ENCODE measurements at places on chromosomes 7 and 10.

GRCh38 chr10:67794909-67795460, 43.0 kb downstream of the DNAJC12 start:
- no peak for DNase-seq

- no peak for DNase-seq
Observed at GRCh38 chr10:14606633-14607032, 168.1 kb downstream of the FAM107B start.

GRCh38 chr7:129434675-129435318, 565 bp downstream of the STRIP2 start:
- no peak for DNase-seq

DNA sequence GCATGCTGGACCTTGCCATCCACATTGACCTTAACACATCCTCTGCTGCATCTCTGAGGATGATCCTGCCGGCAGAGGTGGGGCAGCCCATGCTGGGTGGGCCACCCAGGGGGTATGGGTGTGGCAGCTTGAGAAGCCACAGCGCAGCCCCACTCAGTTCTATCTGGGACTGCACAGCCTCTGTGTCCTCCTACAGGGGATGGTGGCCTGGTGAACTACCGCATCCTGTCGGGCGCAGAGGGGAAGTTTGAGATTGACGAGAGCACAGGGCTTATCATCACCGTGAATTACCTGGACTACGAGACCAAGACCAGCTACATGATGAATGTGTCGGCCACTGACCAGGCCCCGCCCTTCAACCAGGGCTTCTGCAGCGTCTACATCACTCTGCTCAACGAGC, 12.2 kb upstream of the C10orf105 start:
- DNase-seq = no peak

DNA sequence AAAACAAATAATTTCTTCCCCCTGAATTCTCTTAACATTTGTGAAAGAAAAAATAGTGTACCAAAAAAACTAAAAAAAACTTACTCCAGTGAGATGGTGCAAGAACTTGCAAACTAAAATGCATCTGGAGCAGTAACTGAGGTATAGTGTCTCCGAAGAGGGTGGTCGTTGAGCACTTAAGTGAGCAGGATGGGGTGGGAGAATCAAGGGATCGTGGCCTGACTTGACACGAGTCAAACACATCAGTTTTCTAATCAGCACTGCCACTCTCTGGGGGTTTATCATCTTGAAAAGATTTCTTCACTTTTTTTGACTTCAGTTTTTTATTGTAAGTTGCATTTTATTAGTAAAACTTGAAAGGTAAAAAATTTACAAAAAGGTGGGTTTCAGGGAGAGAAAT, 2.5 kb downstream of the ZNF273 start:
- DNase-seq = no peak

GRCh38 chr7:132377703-132378584, 198.3 kb downstream of the PLXNA4 start:
- DNase-seq = no peak

GRCh38 chr10:25017154-25017590, 760 bp downstream of the THNSL1 start:
- no peak for DNase-seq

DNA sequence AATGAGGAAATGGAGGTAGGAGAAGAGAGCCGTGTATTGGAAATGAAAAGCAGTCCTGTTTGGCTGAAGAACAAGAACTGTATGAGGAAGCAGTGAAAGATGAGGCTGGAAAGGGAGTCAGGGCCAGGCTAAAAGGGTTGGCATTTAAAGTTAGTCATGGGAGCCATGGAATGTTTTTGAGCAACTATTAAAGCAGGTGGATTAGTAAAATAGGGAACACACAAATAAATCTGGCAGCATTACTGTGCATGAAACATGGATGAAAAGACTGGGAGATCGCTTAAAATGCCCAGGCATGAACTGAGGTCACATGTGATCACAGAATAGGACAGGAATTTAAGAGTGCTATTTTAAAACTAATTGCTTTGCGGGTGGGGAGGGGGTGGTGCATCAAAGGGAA, 1.4 kb upstream of the IFRD1 start:
- DNase-seq = no peak

DNA sequence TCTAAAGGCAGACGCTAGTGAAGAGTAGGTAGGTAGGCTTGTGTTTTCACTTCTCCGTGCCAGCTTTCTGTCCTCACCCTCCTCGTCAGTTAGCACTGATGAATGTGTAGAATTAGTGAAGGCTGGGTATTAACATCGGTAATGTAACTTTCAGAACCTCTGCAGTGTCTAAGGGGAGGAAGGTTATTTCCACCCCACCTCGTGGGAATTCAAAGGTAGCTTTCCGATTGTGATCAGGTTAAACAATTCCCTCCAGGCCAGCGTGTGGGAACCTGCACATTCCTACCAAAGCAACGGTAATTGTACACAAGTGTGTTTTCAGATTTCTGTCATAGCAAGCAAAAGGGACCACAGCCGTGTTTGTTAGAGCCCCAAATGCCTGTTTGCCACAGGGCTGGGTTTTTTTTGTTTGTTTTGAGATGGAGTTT, 405.0 kb upstream of the GALNT17 start:
- no peak for DNase-seq

DNA sequence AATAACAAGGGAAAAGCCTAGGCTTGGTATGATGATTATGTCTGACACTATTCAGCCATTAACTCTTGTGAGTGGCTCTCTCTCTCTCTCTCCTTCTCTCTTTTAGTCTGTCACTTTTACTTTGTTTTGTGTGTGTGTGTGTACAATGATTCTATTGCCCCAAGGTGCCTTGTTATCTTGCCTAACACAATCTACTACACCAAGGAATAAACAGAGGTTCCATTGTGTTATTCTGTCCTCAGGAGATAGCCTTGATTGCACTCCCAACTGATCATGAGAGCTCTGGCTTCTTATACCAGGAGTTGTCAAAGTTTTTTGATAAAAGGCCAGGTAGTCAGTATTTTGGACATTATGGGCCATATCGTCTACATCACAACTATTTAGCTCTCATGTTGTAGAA, 123.4 kb upstream of the CALCR start:
- no peak for DNase-seq

DNA sequence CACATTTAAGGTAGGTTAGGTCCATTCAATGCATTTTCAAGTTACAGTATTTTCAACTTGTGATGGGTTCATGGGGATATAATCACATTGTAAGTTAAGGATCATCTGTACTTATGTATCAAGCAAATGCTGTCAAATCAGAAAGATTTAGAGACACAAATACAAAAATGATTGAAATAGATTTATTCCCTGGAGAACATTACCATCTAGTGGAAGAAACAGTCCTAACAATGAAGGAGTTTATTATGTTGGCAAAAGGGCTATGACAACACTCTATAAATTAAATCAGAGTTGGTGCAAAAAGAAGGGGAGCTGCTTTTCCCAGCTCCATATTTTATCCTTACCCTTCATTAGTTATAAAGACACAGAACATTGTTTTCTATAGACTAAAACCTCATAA, 69.0 kb downstream of the PRSS58 start:
- DNase-seq = no peak

DNA sequence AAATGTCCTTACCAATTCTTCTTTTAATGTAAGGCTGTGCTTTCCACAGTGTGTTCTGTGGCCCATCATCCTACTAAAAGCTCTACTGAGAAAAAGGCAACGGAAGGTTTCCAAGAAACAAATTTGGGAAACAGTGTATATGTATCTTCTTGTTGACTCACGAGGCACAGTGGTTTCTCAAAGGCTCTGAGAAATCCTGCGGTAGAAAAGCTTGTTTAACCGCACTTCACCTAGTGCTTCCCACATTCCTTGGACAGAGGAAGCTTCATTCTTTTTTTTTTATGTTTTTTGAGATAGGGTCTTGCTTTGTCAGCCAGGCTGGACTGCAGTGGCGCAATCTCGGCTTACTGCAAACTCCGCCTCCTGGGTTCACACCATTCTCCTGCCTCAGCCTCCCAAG, 84.5 kb downstream of the TACC2 start:
- no peak for DNase-seq

- DNase-seq = no peak
Observed at GRCh38 chr7:105278973-105279687, 109.6 kb downstream of the SRPK2 start.

- no peak for DNase-seq
Observed at GRCh38 chr7:148584154-148584827, 6.3 kb upstream of the C7orf33 start.

DNA sequence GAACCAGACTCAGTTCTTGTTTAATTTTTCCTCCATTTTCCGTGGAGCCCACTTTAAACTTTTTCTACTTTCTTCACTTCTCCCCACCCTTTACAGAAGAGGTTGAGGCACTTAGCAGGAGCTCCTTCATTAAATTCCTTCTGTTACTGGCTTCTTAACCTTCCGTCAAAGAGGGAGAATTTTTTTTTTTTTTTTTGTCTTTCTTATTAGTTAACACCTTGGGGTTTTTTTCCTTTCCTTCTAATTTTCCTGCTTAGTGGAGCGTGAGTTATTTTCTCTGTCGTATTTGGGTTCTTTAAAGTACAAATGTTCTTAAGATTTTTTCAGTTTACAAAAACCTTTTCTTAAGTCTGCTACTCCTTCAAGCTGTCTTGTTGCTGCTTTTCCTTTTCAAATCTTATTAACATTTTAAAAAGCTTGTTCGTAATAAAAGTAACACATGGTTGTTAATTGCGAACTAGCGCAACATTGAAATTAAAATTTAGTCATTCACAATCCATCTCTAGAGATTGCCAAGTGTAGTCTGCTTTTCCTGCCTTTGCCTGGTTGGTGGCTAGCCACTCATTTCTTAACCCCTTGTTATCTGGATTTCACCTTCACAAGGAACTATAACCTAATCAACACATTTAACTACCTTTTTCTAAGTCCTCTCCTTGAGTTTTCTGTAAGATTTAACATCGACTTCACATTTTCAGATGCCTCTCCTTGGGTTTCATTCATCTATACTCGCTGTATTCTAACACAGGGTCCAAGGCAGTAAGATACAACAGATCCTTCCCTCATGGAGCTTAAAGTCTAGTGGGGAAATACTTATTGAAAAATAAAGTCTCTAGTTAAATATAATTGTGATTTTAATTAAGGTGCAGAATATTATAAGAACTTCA, 2.0 kb downstream of the BMPR1A start:
- no peak for DNase-seq

DNA sequence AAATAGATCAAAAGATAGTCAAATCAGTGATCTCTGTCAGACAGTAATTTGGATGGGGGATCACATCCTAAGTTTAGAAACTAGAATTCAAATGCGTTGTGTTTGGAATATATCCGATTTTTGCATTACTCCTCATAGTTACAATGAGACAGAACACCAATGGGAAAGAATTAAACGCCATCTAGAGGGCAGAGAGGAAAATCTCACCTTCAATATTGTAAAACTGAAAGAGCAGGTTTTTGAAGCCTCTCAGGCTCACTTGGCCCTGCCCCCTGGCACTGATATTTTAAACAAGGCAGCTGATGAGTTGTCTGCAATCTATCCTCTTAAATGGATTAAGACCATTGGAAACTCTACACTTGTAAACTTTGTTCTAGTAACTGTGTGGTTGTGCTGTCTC, 17.7 kb downstream of the FRG2B start:
- DNase-seq = no peak

DNA sequence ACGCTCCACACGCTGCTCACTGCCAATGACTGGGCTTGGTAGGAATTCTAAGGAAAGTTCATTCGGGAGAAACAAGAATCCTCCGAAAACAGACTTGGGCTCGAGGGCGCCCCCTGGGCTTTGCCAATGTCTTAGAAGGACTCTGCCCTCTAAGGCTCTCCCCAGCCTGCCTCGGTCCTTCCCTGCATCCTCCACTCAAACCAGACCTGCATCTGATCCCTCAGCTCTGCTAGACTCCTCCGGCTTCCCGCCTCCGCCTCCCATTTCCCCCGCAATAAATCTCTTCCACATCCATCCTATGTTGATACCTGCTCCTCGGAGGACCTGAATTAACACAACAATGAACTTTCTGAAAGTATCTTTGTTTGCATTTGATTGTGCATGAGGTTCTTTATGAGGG, 177.6 kb downstream of the PLPP4 start:
- DNase-seq = no peak

- DNase-seq = no peak
Observed at GRCh38 chr10:119206603-119207365, 587 bp upstream of the GRK5 start.

GRCh38 chr7:38211940-38212339, 33.9 kb downstream of the STARD3NL start:
- DNase-seq = no peak

DNA sequence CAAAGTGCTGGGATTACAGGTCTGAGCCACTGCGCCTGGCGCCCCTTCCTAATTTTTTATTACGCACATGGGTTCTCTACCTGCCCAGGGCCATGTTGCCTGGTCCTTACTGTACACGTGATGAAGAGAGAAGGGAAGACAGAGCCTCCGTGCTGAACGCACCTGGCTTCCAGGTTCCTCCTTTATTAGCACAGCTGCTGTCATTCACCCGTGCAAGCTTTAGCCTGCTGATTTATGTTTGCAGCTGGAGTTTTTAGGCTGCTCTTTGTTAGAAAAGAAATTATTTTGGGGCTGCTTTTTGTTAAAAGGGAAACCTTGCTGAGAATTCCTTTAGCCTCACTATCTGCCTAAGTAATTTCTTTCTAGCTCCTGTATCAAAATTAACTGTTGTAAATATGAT, 417.0 kb downstream of the CALN1 start:
- no peak for DNase-seq

DNA sequence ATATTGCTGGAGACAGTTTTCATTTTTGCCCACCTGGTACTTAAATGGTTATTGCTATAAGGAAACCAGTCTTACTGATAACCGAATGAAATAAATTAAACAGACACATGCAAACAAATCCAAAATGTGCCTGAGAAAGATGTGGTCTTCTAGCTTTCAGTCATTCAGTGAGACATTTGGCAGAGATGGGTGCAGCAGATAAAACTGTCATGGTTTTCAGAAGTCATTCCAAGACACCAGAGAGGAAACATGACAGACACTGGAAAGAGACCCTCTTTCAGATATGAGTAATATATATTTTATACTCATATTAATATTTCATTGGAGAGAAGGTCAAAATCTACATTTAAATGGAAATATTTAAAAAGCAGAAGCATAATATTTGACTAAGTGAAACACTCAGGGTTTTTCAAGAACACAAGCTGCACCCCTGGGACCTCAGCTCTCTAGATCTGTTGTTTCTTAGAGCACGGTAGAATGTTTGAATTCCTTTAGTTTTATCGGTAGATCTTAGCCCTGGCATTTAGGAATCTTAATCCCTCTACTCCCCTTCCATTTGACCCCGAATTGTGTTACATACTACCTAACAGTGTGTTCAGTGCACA, 246.1 kb downstream of the AUTS2 start:
- no peak for DNase-seq

DNA sequence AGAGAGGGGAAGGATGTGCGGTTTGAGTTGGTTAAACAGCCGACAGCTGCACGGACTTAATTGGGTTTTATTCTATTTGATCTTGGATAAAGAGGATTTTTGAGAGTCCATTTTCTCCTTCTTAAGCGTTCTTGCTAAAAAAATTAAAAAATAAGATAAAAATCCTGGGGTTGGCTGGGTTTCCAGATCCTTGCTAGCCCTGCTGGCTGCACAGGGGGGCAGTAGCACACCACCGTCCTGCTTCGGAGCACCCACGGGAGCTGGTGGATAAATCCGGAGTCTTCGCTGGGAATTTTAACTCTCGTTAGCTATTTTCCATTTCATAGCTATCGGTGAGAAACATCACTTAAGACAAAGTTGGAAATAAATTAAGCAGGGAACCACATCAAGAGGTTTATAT, 792.0 kb downstream of the TYW1 start:
- DNase-seq = no peak

- DNase-seq = no peak
Observed at GRCh38 chr10:2948127-2948854, 119.1 kb upstream of the PFKP start.

GRCh38 chr7:4072161-4072925, 609.8 kb upstream of the FOXK1 start:
- no peak for DNase-seq
